ENCODE measurements at places on chromosomes 4 and X.

DNA sequence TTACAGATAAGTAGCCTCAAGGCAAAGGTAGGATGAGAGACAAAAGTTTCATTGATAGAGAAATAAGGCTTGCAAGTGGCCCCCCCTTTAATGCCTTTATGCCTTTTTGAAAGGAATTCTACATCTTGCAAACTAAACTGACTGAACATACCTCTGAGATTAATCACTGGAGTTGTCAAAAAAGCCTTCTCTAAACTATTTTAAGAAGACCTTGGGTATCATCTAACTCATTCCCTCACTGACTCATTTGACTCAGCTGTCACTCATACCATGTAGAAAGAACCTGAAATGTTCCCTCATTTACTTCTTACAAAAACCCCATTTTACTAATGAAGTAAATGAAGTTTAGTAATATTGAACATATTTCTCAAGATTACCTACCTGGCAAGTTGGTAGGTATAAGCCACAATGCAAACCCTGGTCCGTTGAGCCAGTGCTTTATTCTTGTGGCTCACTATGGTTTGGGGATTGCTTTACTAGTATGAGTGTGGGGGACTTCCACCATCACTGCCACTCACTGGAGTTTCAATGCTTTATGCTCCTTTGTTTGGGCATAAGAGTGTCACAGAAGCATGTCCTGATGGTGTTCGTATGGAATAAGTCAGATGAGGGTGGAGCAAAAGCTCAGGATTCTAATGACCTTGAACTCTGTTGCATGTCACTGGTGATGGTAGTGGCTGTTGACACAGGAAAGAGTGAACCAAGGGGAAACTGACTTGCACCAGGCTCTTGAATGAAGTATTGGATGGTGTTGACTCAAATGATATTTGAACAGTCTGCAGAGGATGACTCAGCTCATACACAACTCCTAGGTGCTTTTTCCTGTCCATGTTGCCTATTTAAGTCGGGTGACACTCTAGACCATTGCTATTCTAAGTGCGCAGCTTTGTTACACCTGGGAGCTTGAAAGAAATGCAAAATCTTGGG lies 305.5 kb upstream of the EMCN start:
- DNase-seq = no peak

GRCh38 chr4:147830987-147831386 lies 99.1 kb downstream of the ARHGAP10 start:
- DNase-seq = no peak

GRCh38 chrX:68719904-68720614 lies 72.6 kb downstream of the STARD8 start:
- no peak for DNase-seq

DNA sequence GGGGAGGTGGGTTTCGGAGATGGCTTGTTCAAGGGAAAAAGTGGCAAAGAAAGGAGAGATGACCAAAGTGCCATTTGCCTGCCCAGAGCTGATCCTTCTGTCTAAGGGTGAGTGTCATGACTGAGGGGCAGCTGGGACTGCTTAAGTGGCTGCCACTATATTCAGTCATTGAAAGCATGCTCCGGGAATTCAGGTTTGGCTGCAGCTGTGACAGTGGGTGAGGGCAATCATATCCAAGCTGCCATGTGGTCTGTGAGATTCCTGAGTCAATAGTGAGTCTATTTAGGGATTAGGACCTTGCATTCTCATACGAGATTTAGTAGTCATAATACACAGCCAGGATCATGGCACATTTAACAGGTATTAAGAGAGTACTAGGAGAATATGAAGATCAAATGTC lies 138.8 kb upstream of the BANK1 start:
- DNase-seq = no peak

GRCh38 chrX:10393899-10394298 lies 226.5 kb downstream of the MID1 start:
- peak; percentile 68 for DNase-seq

GRCh38 chr4:138509346-138509745 lies 267.2 kb upstream of the SLC7A11 start:
- DNase-seq = no peak

DNA sequence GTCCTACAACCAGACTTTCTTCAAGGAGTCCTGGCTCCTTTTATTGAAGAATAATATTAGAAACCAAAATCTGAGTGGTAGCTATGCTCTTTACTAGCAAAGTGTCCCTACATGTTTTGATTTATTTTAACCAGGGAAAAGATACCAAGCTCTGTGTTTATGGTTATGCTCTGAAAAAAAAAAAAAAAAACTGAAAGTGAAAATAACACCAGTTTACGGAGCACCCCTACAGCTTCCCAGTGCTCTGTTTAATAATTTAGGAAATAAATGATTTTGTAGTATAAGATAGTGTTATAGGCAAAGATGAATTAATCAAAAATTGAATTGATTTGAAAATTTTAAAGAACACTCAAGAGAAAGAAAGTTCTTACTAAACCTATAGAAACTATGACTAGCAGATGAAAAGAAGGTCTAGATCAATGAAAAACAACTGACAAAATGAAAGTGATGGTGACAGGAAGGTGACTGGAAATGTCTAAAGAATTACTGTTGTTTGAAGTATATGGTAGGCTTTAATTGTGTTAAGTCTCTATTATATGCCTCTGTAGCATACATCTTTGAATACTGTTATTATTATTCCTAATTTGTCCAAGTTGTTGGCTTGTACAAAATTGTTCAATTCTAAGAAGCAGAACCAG lies 1698.4 kb upstream of the PCDH10 start:
- no peak for DNase-seq

GRCh38 chr4:53800741-53801140 lies 209.5 kb upstream of the LNX1 start:
- no peak for DNase-seq

DNA sequence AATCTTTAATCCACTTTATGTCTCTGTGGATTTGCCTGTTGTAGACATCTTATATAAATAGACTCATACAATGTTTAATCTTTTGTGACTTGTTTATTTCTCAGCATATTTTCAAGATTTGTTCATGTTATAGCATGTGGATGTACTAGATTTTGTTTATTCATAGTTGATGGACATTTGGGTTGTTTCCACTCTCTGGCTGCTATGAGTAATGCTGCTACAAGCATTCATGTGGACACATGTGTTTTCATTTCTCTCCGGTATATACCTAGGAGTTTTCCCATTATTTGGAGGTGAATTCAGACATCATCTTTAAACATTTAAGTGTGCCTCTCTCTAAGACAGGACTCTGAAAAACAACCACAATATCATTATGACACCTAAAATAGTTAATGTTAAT lies 2.3 kb downstream of the IKBKG start:
- no peak for DNase-seq

GRCh38 chr4:26420438-26420837 lies 69.8 kb downstream of the CCKAR start:
- DNase-seq = no peak

- DNase-seq = no peak
Measured at GRCh38 chr4:166421556-166422156, 548.6 kb downstream of the TLL1 start.

DNA sequence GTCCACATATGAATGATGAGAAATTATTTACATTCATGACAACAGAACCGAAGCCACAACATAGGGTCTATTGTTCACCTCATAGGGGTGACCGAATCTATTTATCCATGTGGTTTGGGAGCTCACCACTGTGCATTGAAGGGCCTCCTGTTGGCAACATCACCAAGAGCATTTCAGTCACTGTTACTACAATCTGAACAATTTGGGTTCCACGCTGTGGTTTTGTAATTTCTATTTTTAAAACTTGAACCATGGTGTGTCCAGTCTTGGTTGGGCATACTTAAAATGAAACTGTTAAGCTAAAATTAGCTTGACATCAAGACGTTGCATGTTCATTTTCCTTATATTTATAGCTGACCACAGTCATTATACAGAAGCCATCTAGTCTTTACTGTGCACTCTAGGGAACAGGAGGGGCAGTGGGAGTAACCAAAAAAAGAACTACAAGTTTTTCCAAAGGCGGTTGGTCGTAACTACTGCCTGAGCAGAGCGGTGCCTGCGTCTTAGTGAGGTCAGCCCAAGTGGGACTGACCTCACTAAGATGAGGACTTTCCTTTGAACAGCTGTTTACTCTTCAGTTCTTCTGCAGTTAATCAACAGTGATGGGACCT lies 192.1 kb downstream of the SPRY1 start:
- DNase-seq = no peak

- DNase-seq = no peak
Measured at GRCh38 chr4:5200513-5200912, 149.2 kb downstream of the STK32B start.

- DNase-seq = no peak
Measured at GRCh38 chrX:136863826-136864225, 16.7 kb downstream of the RBMX start.

GRCh38 chrX:36445566-36445965 lies 526.0 kb downstream of the CFAP47 start:
- no peak for DNase-seq

- no peak for DNase-seq
Measured at GRCh38 chrX:96611619-96612362, 72.9 kb upstream of the DIAPH2 start.

DNA sequence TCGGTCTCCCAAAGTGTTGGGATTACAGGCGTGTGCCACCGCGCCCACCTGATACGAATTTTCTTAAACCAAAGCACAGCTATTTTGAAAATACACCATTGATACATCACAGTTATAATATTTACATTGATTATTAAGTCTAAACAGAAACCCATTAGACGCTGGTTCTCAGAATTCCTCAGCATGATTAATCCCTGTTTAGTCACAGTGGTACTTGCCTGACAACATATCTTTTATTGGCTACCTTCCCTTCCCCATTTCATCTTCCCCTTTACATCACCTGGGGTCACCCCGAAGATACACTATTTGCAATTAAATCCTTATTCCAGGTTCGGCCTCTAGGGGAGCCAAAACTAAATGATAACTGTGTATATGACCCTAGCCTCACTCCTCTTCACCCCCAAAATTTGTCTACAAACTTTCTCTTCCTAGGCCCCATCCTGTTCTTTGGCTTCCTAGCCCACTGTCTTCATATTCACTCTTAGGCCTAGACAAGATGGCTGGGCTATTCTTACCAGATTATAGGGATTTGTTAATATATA lies 36.8 kb upstream of the IL1RAPL1 start:
- DNase-seq = no peak

- no peak for DNase-seq
Measured at GRCh38 chrX:22594766-22595165, 322.1 kb downstream of the CBLL2 start.

GRCh38 chr4:8699479-8700145 lies 107.0 kb downstream of the CPZ start:
- no peak for DNase-seq

GRCh38 chr4:74635074-74635473 lies 159.2 kb downstream of the BTC start:
- DNase-seq = no peak

DNA sequence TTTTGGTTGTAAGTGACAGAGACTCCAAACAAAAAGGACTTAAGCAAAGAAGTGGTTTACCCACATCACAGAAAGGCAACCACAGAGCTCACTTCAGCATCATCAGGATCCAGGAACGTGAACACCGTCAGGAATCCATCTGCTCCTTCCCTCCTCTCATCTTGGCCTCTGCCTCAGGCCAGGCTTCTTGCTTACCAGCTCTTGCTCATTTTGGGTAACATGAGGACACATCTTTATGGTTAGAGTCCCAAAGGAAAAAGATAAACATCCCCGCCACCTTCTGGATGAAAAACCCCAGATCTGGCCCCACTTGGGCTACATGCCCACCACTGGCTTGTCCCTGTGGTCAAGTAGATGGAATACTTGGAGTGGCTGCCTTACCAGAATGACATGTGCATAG lies 176.8 kb upstream of the RPL34 start:
- DNase-seq = no peak

DNA sequence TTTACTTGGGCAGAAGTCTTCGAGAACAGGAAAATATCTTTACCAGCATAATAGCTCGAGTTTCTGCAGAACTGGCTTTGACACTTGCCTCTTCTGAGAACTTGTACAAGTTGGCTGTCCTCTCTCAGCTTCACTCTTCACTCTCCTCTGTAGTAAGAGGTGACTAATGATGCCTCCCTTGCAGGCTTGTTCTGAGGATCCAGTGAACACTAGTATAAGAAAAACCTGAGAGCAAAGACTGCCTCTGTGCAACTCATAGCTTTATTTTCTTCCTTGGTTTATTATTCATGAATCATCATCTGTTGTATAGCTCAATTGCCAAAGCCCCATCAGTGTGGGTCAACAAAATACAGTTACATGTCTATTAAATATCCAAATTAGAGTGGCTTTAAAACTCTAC lies 266.7 kb upstream of the CLNK start:
- DNase-seq = no peak

GRCh38 chrX:70553516-70553915 lies 108.9 kb downstream of the DLG3 start:
- no peak for DNase-seq

DNA sequence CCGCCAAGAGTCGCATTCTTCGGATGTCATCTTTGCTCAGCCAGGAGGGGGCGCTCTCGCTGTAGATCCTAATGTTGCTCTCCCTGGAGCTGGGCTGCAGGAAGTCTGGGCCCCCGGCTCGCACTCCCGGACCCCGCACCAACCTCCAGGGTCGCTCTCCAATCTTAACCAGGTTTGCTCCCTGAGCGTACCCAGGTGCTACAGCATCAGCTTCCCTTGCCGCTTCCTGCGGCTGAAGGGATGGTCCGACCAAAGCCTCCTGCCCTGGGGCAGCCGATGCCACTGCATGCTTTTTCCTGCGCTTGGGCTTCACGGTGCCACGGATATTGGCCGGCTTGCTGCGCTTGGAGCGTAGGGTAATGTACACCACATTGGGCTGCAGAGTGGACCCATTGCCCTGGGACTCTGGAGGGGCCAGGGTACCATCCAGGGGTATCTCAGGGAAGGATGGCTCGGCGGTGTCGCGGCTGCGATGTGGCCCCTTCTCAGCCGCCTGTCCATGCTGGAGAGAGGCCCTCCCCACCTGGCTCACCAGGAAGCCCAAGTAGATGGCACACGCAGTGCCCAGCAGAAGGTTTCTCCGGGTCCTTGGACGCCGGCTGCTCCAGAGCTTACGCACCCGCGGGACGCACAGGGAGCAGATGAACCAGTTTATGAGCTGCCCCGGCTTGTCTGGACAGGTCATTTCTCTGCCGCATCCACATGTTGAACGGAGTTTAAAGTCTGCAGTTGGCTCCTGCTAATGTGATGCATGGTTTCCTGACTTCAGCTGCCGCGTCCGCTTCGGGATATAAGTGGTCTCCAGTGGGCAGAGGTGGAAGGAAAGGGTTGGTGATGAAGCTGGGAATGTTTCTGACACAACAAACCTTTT lies 1.9 kb downstream of the GASK1B start:
- peak; percentile 85 for DNase-seq

GRCh38 chr4:84699001-84699671 lies 116.2 kb downstream of the CDS1 start:
- no peak for DNase-seq

DNA sequence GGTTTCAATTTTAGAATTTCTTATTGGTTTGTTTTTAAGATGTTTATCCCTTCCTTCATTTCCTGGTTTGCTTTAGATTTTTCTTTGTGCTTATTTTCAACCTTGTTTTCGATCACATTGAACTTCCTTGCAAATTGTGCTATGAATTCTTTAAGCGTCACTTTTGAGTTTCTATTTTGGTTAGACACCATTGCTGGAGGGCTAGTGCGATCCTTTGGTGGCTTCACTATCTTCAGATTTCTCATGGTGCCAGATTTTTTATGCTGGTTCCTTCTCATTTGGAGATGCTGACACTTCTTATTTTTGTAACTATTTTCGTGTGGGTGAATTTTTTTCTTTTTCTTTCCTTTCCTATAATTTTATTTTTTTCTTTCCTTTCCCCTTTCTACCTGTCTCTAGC lies 227.2 kb upstream of the HDX start:
- no peak for DNase-seq

- no peak for DNase-seq
Measured at GRCh38 chr4:117481742-117482141, 396.4 kb upstream of the TRAM1L1 start.

Measured in Caki2 (cell line).